HAP-1 (cell line): ENCODE measurements at places on chromosomes 3 and 15.

- DNase-seq: no peak
Measured at GRCh38 chr3:52310861-52311575, 5.1 kb upstream of the DNAH1 start.

- no peak for DNase-seq
Measured at GRCh38 chr3:123447416-123447748, 1.5 kb downstream of the ADCY5 start.

- DNase-seq: no peak
Measured at GRCh38 chr3:186360779-186361178, 1.3 kb downstream of the DGKG start.

GRCh38 chr15:81492331-81492968 lies 118.4 kb upstream of the TMC3 start:
- no peak for DNase-seq
